Esophagus squamous epithelium (tissue), 5 donors: ENCODE measurements at places on chromosomes 1 and 21.

DNA sequence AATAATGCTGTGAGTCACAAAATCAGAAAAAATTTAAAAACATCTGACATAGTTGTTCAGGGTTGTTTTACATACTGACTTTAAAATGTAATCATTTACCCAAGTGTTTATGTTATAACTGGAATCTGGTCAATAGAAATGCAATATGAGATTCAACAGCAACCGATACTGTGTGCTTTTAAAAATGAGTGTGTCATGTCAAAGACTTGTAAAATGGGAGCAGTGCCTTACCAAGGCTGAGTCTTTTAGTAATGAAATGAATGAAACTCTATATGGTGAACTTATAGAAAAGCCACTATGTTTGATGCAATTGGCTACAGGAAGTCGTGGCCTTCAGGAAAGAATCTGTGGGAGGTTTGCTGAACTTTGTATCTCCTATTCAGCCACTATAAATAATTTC is 570.2 kb downstream of the DPYD start:
- no peak overlapping the region for H3K27ac ChIP-seq
- no peaks in the 10 kb centered on the region for H3K36me3 ChIP-seq
- H3K27me3 ChIP-seq: no peaks in the 10 kb centered on the region

GRCh38 chr1:2865571-2866421 is 64.3 kb upstream of the TTC34 start:
- DNase-seq: no peak
- H3K27me3 ChIP-seq: no peaks in the 10 kb centered on the region
- no peak overlapping the region for H3K27ac ChIP-seq
- no peaks in the 10 kb centered on the region for H3K36me3 ChIP-seq
- H3K4me3 ChIP-seq: no peak overlapping the region

DNA sequence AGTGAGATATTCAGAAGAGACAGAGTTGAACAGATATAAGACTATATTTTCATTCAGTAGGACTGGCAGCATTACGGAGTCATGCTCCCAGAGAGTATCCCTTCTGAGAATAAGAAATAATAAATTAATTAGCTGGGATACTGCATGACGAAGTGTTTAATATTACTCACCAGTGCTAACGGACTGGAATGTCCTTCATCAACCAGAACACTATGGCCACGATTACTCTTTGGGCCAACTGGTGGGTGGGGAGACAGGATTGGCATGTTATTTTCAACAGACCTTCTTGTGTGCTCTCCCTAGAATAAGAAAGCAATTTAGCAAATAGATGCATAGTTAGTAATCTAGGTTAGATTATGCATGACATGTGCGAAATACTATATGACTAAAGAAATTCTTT is 32.4 kb downstream of the ERICH3 start:
- H3K27me3 ChIP-seq: no peaks in the 10 kb centered on the region
- no peak overlapping the region for H3K4me3 ChIP-seq
- H3K36me3 ChIP-seq: no peaks in the 10 kb centered on the region
- no peaks in the 10 kb centered on the region for H3K4me1 ChIP-seq

DNA sequence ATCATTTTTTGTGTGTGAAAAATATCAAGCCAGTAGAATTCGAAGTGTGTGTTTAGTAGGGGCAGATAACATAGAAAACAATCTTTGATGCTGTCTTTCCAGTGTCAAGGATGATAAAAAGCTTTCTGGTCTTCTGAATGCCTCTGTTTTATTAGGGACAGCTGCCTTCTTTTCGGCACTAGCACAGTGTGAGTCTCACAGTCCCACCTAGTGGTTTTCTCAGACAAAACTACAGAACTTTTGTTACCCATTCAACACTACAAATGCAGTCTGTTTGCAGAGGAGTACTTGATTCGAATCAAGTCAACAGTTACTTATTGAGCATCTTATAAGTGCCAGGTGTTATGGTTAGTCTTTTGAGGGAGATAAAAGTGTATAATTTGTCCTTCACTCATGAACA is 30.6 kb upstream of the MCOLN3 start:
- no peak overlapping the region for H3K4me3 ChIP-seq
- no peak overlapping the region for H3K27ac ChIP-seq
- DNase-seq: no peak
- H3K36me3 ChIP-seq: no peaks in the 10 kb centered on the region
- no peaks in the 10 kb centered on the region for H3K4me1 ChIP-seq
- H3K27me3 ChIP-seq: no peaks in the 10 kb centered on the region

GRCh38 chr21:38486221-38486620 is 12.1 kb downstream of the ERG start:
- peak overlapping the region; percentile 43 for H3K27ac ChIP-seq
- no peak for DNase-seq
- H3K4me3 ChIP-seq: no peak overlapping the region
- no peaks in the 10 kb centered on the region for H3K27me3 ChIP-seq

DNA sequence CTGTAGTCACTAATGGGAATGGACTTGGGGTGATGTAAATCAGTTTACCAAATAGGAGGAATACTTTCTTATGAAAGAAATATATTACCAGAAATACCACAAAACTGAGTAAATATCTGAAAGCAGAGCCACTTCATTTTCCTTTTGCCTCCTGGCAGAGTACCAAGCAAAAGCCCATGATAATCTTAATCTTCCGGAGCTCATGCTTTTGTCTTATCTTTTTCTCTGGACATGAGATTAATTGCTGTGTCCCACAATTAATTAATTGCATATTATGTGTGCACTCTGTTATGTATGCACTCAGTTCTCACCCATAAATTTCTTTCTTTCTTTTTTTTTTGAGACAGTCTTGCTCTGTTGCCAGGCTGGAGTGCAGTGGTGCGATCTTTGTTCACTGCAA is 94.1 kb upstream of the PDE4B start:
- H3K27ac ChIP-seq: no peak overlapping the region
- no peaks in the 10 kb centered on the region for H3K36me3 ChIP-seq
- DNase-seq: no peak
- H3K27me3 ChIP-seq: peaks cover 3% of the 10 kb centered on the region
- no peak overlapping the region for H3K4me3 ChIP-seq
- H3K4me1 ChIP-seq: no peaks in the 10 kb centered on the region

DNA sequence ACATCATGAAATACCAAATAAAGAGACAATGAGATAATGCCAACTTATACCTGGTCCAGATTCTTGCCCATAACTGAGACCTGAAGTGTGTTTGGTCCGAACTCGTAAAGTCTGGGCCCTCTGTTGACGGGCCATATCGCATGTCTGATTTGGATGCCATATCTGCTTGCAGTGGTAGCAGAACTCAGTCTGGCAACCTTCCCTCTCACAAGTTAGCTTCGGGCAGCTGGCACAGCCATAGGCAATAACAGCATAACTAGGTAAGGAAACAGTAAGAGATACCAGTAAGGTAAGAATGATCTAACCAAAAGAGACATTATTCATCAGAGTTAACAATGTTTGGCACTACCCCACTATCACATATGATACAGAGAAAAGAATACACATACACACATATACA is 15.1 kb downstream of the RNF19B start:
- H3K4me3 ChIP-seq: no peak overlapping the region
- H3K36me3 ChIP-seq: peaks cover 50% of the 10 kb centered on the region
- no peak for DNase-seq
- no peaks in the 10 kb centered on the region for H3K27me3 ChIP-seq
- H3K4me1 ChIP-seq: peaks cover 23% of the 10 kb centered on the region

GRCh38 chr1:28981210-28981609 is 66.8 kb downstream of the EPB41 start:
- no peaks in the 10 kb centered on the region for H3K27me3 ChIP-seq
- H3K4me3 ChIP-seq: no peak overlapping the region
- no peak overlapping the region for H3K27ac ChIP-seq
- peaks cover 3% of the 10 kb centered on the region for H3K4me1 ChIP-seq

DNA sequence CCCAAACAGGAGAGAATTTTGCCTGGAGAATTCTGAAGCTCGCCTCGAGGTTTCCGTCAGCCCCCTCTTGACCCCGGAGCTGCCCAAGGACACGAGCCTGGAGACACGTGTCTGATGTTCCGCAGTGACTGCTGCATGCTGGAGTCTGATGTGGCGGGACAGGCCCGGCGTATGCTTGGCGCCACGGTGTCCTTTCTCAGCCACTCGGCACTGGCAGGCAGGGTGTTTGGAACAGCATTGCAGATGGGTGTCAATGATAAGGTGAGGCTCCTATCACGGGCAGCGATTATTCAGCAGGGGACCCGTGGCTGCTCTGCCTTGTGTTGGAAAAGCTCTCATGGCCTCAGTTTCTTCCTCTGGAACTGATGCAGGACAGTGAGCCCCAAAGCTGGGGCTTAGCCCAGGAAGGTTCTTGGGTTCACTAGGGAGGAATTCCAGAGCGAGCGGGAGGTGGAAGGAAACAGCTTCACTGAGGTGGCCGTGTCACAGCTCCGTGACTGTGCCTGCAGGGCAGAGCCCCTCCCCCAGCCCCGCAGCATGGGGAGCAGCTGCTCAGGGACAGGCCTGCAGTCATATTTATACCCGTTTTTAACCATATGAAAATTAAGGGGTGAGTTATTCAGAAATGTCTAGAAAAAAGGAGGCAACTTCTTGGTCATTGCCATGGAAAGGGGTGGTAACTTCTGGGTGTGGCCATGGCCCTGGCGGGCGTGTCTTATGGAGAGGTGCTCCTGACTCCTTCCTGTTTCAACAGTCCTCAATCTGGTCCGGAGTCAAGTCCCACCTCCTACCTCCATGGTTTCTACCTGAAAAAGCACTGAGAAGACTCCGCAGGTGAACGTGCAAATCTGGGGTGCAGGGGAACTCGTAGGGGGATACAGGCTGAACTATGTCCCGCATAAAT is 123.4 kb downstream of the SIK1 start:
- peaks cover 40% of the 10 kb centered on the region for H3K4me1 ChIP-seq
- no peak for DNase-seq
- no peaks in the 10 kb centered on the region for H3K27me3 ChIP-seq
- no peak overlapping the region for H3K4me3 ChIP-seq

GRCh38 chr1:239123260-239123659 is 263.1 kb upstream of the CHRM3 start:
- H3K4me3 ChIP-seq: no peak overlapping the region
- no peak for DNase-seq
- no peak overlapping the region for H3K27ac ChIP-seq
- no peaks in the 10 kb centered on the region for H3K36me3 ChIP-seq
- no peaks in the 10 kb centered on the region for H3K4me1 ChIP-seq
- no peaks in the 10 kb centered on the region for H3K27me3 ChIP-seq

GRCh38 chr1:232445361-232446106 is 184.4 kb downstream of the SIPA1L2 start:
- H3K27ac ChIP-seq: no peak overlapping the region
- H3K4me3 ChIP-seq: no peak overlapping the region
- no peak for DNase-seq
- no peaks in the 10 kb centered on the region for H3K27me3 ChIP-seq

DNA sequence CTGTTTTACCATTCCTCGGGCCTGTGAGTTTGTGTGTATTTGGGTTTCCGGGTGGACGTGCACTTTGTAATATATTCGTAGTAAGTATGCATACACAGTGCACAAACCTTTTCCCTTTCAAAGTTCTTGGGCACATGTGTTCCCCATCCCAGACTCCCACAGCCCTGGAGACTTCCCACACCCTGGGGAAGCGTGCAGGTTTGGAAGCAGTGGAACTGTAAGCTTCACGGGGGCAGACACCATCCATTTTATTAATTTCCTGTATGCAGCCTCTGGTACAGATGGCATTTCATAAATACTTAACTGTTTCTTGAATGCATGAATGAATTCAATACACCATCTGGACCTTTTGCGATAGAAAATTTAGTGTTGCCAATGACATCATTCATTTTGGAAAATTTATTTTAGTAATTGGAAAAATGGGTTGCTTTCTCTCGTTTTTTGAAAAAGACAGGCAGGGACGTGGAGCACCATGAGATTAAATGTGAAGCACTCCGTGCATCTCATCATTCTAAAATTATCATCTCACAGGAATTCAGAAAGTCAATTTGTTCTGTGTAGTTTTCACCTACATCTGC is 10.8 kb downstream of the ETS2 start:
- peaks cover 3% of the 10 kb centered on the region for H3K4me1 ChIP-seq
